ENCODE measurements at places on chromosomes 16 and 17. TPM values are rescaled to one million over a fixed set of nuclear protein-coding genes. Genes with fewer than 3 reads are reported as not detected.

Gene OR1D2
- total RNA-seq = not detected

Gene DPEP3
- not detected for total RNA-seq

Gene ERI2
- 41.1 TPM for total RNA-seq

Gene MYL11
- total RNA-seq = 7.2 TPM

Gene MYL4
- total RNA-seq = 0.69 TPM

Gene TNS4
- total RNA-seq = not detected

Gene FAM117A
- 15.5 TPM for total RNA-seq

Gene CSH1
- total RNA-seq = not detected

Gene SPHK1
- total RNA-seq = 32.8 TPM

Gene SGCA
- total RNA-seq = 207 TPM

Gene UNK
- 18.8 TPM for total RNA-seq

Gene MYH1
- total RNA-seq = not detected

Gene KCNG4
- not detected for total RNA-seq

Gene SNX20
- not detected for total RNA-seq

Gene TBC1D26
- not detected for total RNA-seq

Gene TM4SF5
- total RNA-seq = not detected

Gene ASPSCR1
- total RNA-seq = 25.9 TPM

Gene KRTAP4-3
- not detected for total RNA-seq

Gene CACNG3
- not detected for total RNA-seq

Gene GCGR
- total RNA-seq = not detected

Gene GNG13
- total RNA-seq = not detected

Gene MPV17L
- not detected for total RNA-seq

Gene CCL3
- not detected for total RNA-seq

Gene CPHXL2
- not detected for total RNA-seq

Gene ADAMTS18
- total RNA-seq = not detected

Gene EPOP
- 2.6 TPM for total RNA-seq

Gene CDK5R1
- total RNA-seq = 4.2 TPM

Gene CA5A
- total RNA-seq = not detected

Gene PLLP
- total RNA-seq = not detected

Gene STARD3
- total RNA-seq = 46.0 TPM

Gene NPIPA2
- total RNA-seq = 0.57 TPM

Gene ABCC6
- not detected for total RNA-seq

Gene RNF222
- total RNA-seq = not detected

Data from LHCN-M2 (cell line).